ENCODE measurements at places on chromosomes 1 and 21. TPM values are rescaled to one million over a fixed set of nuclear protein-coding genes. Genes with fewer than 3 reads are reported as not detected.

Gene KCNE2
- not detected for total RNA-seq

Gene ZNF593OS
- not detected for total RNA-seq

Gene CXADR
- total RNA-seq: 0.39 TPM

Gene ARHGAP30
- total RNA-seq: 314 TPM
